HT-29 (cell line): ENCODE measurements at places on chromosomes 16 and 17. TPM values are rescaled to one million over a fixed set of nuclear protein-coding genes. Genes with fewer than 3 reads are reported as not detected.

Gene MYO15B
- total RNA-seq: 29.0 and 36.8 TPM in 2 replicates

Gene C17orf50
- not detected in 2 replicates for total RNA-seq

DNA sequence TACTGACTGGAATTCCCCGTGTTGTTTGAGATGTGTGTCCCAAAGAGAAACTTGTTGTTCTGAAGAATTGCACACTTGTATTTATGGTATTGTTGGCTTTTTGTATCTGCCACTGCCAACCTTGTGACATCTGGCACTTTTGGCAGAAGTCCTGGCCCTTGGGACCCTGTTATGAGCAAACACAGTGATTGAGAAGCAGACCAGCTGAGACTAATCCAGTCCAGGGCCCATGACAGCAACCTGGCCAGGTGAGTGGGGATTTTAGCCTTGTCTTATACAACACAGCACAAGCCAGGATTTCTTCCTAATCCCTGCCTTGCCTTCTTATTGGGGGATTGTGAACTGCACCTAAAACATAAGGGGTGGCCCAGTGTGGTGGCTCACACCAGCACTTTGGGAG lies 80.0 kb downstream of the NTN1 start:
- no peak for DNase-seq

DNA sequence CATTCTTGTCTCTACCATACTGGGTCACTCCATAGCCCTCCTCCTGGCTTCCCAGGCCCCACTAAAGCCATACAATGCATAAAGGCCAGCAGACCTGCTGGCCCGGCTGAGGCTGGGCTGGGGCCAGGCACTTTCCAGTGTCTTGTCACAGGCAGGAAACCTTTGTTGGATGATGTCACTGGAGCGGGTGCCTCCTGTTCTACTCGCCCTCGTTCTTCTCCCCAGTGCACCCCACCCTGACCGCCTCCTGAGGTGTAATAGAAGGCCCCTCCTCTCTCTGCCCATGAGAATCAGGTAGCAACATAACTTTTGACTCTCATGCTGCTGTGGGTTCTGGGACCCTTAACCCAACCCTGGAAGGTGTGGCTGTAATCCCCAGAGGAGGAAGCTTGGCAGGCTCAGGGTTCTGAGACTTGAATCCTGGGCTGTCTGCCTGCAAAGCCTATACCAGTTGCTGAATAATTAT lies 54.2 kb upstream of the IL34 start:
- no peak for DNase-seq

GRCh38 chr16:81668243-81669097 lies 110.6 kb upstream of the PLCG2 start:
- no peak for DNase-seq

GRCh38 chr16:86856946-86857586 lies 278.7 kb downstream of the FOXL1 start:
- no peak for DNase-seq

- no peak for DNase-seq
Measured at GRCh38 chr16:3681206-3681605, 26.7 kb downstream of the DNASE1 start.

DNA sequence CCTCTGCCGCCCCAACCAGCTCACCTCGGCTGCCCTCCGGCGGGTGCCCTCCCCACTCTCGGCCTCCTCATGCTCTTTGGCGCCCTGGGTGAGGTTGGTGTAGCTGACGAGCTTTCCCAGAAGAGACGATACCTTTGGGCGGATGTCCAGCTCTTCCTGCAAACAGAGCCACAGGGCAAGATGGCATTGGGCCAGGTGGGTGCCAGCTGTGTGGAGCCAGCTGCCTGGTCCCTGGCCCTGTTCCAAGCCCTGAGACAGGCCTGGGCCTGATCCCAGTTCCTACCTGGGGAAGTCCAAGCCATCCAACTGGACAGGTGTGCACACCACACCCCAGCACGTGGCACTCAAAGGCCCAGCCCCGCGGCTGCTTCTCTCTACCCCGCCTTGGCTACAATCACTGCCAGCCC lies 6.9 kb downstream of the SLC12A4 start:
- DNase-seq: peak; percentile 92
